ENCODE measurements at places on chromosomes 7 and 10. TPM values are rescaled to one million over a fixed set of nuclear protein-coding genes. Genes with fewer than 3 reads are reported as not detected.
A peak's percentile ranks its signal among the peaks of the same experiment; 100 is the strongest.

GRCh38 chr7:8514781-8515519 is 81.5 kb downstream of the NXPH1 start:
- DNase-seq = no peak

DNA sequence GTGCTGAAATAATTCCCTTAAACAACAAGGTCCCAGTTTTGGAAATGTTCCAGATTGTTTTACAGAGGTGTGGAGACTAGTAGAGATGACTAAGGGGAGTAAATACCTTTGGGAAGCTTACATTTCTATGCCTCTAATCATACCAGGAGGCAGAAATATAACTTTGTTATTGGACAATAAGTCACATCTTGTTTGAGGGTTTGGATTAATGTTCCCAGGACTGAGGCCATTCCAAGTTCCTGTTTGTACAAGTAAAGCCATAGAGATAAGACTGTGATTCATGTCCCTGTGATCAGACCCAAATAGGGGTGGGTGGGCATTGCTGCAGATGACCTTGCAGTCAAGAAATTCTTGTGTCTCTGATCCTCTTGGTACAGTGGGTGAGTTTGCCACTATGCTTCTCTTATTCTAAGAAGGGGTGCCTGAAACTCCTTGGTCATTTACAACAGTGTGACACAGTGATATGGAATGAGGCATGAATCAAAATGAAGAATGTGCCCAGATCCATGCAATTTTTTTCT is 508.3 kb downstream of the SORCS3 start:
- peak; percentile 79 for DNase-seq

DNA sequence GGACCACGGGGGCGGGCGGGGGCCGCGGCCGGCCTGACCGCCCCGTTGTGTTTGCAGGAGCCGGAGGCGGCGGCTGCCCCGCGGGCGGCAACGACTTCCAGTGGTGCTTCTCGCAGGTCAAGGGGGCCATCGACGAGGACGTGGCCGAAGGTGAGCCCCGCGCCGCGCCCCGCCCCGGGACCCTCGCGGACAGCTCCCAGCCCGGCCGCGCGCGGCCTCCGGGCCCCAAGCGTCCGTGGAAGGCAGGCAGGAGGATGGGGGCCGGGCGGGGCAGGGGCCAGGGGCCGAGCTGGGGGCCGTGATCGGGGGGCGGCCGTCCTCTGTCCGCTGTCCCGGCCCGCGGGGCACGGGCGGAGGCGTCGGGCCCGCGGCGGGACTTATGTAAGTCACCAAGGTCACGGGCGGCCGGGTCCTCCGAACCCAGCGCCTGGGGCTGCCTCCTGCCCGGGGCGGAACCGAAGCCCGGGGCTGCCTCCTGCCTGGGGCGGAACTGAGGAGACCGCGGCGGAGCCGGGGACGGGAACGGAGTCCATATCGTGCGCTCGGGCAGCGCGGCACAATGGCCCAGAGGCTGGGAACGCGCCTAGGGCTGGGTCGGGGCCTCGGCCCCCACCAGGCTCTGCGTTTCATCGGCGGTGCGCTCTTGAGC is 497 bp downstream of the PPP2R2D start:
- no peak for DNase-seq

GRCh38 chr7:105429746-105430612 is 41.3 kb upstream of the SRPK2 start:
- DNase-seq = peak; percentile 51

DNA sequence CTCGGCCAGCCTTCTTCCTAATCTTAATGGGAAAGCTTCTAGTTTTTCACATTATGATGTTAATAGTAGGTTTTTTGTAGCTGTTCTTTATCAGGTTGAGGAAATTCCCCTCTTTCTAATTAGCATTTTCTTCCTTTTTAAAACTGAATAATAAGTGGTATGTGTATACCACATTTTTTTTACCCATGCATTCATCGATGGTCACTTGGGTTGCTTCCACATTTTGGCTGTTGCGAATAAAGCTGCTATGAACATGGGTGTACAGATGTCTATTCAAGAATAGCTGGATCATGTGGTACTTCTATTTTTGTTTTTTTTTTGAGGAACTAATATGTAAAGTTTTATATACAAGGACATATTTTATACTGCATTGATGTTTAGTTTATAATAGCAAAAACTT is 44.3 kb downstream of the NRF1 start:
- DNase-seq = no peak

- peak; percentile 43 for DNase-seq
These were observed 78.1 kb downstream of the CXCL12 start for GRCh38 chr10:44306762-44307161.

GRCh38 chr7:157189405-157189804 is 50.7 kb downstream of the UBE3C start:
- no peak for DNase-seq

GRCh38 chr10:71521504-71522441 is 125.1 kb downstream of the CDH23 start:
- no peak for DNase-seq

DNA sequence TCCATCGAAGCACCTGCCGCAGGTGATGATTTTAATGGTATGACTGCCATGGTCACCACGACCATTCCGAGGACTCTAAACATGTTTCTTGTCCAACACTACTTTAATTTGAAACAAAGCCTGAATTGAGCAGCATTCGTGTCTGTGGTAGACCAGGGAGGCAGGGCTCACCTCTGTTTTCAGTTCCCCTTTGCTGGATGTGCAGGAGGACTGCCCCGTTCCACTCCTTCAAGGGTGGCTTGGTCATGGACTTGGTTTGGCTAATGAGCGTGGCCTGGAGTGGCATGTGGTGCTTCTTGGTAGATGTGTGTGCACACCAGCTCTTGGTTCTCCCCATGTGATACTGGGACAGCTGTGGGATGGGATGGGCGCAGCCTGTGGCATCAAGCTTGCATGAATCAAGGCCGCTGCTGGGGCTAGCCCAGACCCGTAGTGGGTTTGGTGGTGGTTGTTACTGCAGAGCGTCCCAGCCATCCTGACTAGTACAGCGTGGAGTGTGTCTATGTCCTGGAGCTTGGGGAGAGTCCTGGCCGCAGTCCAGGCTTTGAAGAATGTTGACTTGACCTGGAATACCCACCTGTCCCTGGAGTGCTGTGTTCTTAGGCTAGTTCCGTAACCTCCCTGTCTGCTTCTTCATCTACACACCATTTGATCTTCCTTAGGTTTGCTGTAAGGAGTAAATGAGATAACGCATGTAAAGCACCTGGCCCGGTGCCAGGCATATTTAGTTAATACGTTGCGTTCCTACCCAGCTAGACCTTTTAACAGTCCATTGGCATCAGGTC is 34.8 kb downstream of the MGMT start:
- no peak for DNase-seq

METTL2B gene
- 37.6 TPM for total RNA-seq

VAX1 gene
- not detected for total RNA-seq

DNA sequence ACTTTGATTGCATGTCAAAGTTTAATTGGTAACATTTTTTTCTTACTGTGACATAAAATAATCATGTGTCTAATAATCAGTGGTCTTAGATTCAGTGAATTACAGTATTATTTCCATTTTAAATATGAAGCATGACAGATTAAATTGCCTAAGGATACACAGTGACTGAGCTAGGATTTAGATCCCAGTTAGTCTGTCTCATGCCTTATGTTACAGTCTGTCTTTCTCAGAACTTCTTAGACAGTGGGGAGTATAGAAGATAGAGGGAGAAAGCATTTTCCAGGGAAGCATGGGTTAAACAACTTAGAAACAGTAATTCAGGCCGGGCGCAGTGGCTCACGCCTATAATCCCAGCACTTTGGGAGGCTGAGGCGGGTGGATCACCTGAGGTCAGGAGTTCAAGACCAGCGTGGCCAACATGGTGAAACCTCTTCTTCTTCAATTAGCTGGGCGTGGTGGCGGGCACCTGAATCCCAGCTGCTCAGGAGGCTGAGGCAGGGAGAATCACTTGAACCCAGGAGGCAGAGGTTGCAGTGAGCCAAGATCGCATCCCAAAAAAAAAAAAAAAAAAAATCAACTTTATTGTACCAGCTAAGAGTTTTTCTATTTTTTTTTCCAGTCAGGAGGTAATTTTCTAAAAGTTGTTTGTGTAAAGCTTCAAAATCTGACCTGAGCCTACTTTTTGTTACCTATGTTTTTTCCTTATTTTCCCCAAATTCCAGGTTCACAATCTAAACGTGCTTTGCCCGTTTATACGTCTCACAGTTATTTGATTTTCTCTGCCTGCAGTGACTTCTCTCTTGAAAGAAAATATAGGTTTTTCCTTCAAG is 3.3 kb downstream of the CASD1 start:
- DNase-seq = no peak

GRCh38 chr7:64873517-64873916 is 29.6 kb upstream of the ZNF273 start:
- DNase-seq = no peak

GRCh38 chr7:25754333-25754732 is 397.7 kb upstream of the NFE2L3 start:
- no peak for DNase-seq

MRLN gene
- not detected for total RNA-seq

GRCh38 chr7:157488281-157488680 is 151.5 kb downstream of the DNAJB6 start:
- no peak for DNase-seq

TET1 gene
- total RNA-seq = 3.5 TPM

GRCh38 chr10:13105184-13105583 is 5.2 kb downstream of the OPTN start:
- DNase-seq = no peak

TMEM140 gene
- 1.9 TPM for total RNA-seq

EGR2 gene
- total RNA-seq = 0.09 TPM

FGF8 gene
- total RNA-seq = not detected

DNA sequence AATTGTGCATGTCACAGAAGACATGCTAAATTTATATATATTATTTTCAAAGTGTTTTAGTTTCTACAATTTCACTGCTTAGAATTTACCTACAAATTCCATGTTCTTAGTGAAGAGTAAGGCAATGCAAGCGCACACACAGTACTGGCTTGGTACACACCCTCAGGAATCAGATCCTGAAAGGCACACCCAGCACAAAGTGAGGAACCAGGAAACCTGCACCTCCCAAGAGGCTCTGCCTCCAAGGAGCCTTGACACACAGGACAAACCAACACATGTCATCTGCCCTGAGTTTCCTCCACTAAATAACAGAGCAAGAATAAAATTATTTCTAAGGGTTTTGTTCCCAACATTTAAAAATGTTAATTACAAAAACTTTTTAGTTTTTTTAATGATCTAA is 156.2 kb downstream of the PARD3 start:
- DNase-seq = no peak

DNA sequence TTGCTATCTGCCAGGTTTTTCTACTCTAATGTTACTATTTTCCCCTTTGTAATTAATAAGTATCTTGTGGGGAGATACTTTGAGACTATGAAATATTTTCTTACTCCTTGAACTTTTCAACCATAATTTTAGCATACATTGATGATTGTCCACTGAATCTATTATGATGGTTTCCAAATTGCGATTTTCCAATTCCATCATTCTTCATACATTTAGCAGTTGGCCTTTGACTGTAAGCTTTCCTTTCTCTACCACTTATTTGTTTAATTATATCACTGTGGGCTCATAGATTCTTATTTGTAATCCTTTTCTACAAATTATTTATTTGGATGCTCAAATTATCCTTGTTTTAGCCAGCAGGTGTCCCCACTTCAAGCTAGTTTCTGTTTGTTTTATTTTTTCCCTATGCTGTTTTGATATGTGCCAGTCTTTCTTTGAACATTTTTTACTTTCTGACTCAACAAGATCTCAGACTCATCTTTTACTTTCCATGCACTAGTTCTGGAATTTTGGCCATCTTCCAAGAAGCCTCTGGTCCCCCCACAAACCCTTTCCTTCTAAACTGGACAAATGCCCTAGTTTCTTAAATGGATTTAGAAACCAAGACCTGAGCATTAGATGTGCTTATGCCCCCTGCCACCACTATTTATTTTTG is 11.4 kb upstream of the MRPS16 start:
- peak; percentile 26 for DNase-seq

- no peak for DNase-seq
These were observed 126.3 kb upstream of the PTN start for GRCh38 chr7:137469858-137470257.

- no peak for DNase-seq
These were observed 228.5 kb downstream of the FZD1 start for GRCh38 chr7:91492773-91493172.

C10orf53 gene
- total RNA-seq = not detected

- DNase-seq = no peak
These were observed 28.6 kb downstream of the TNS3 start for GRCh38 chr7:47553309-47553708.

DNA sequence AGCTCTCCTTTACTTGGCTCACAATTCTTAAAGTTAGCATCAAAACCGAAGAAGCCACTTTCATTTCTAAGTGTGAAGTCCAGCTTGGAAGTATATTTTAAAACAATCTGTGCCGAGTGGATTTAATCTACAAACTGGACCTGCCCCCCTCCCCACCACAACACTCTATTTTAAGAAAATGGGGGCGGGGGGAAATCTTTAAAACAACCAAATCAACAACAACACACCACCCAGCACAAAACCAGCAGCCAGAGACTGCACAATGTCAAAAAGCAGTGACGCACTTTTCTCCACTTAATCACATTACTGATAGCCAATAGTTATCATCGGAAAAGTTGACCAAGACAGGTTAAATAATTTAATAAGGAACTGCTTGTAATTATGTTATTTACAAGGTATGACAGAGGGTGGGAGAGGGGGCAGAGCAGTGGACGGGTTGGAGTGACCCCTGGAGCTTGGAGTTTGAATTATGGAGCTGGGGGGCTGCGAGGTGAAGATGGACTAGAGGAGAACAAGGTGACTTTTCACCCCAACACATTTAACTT is 2.8 kb downstream of the EBF3 start:
- no peak for DNase-seq

- peak; percentile 47 for DNase-seq
These were observed 250.0 kb upstream of the KLF6 start for GRCh38 chr10:4034907-4035598.

GRCh38 chr7:1727812-1728570 is 57.9 kb downstream of the ELFN1 start:
- DNase-seq = no peak

DNA sequence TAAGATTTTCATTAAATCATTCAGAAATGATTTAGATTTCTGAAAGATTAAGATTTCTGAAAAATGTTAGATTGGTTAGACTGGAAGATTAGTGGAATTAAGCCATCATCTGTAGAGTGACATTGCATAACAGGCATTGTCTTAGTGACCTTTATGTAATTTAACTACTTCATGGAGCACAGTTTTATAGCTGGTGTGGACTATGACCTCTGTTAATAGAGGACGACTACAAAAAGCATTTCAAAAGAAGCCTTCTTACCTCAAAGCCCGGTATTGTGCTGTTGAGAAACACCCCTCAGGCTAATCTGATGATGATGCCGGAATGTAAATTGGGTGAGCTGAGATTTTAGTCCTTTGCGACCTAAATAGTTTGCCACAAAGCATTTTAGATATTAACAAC is 55.6 kb downstream of the GALNT11 start:
- no peak for DNase-seq

- peak; percentile 87 for DNase-seq
These were observed 47.3 kb upstream of the OIT3 start for GRCh38 chr10:72846238-72846637.
